ENCODE measurements at places on chromosomes 16 and 17. TPM values are rescaled to one million over a fixed set of nuclear protein-coding genes. Genes with fewer than 3 reads are reported as not detected.

Gene ZG16B
- polyA plus RNA-seq, result 1.7 TPM

Gene TNFRSF13B
- polyA plus RNA-seq, result not detected

Gene GPR142
- 0.61 TPM for polyA plus RNA-seq

Gene OR3A3
- polyA plus RNA-seq, result not detected

Gene BRIP1
- polyA plus RNA-seq, result 0.09 TPM

Gene TMEM114
- not detected for polyA plus RNA-seq

Gene ZNF688
- 24.3 TPM for polyA plus RNA-seq

Gene CTDNEP1
- 67.9 TPM for polyA plus RNA-seq

Gene TNFSF12
- 27.7 TPM for polyA plus RNA-seq

DNA sequence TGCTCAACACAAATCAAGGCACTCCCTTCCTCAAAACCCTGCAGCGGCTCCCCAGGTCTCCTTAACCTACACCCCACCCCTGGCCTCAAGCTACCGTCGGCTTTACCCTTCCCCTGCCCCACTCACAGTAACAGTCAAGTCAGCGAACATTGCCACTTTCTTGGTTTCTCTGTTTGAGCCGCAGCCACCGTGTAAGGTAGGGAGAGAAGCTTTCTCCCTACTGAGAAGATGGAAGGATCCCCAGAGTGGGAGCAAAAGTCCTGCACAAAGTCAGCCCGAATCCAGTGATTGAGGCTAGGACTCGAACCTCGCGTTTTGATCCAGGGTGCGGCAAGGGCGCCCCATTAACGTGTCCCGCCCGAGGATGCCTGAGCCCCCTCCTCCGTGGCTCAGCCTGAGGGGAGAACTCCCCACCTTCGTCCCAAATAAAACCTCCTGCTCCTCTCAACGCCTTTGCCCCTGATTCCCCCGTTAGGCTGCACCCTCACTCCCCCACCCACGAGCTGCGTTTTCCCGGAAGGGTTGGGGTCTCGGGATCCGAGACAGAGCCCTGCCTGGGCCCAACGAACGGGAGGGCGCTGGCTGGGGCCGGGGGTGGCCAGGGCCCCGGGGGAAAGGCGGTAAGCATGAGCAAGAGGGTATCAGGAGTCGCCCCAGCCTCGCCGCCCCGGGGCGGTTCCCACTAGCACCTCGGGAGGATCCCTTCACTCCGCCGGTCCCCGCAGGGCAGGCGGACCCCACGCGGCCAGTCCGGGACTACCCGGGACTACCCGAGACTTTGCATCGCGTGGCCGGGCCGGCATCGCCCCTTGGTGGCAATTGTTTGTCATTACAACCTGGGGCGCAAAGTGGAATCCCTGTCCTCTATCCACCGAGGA lies 9.9 kb upstream of the NAGS start:
- H3K36me3 ChIP-seq, result no peaks in the 10 kb centered on the region
- H3K4me3 ChIP-seq, result peak overlapping the region; percentile 39
- no peaks in the 10 kb centered on the region for H3K4me1 ChIP-seq
- DNase-seq, result peak; percentile 88

GRCh38 chr17:60514053-60514452 lies 12.0 kb downstream of the APPBP2 start:
- H3K4me1 ChIP-seq, result no peaks in the 10 kb centered on the region
- no peak for DNase-seq
- no peak overlapping the region for H3K27ac ChIP-seq

- H3K4me3 ChIP-seq, result no peak overlapping the region
- H3K4me1 ChIP-seq, result no peaks in the 10 kb centered on the region
- H3K36me3 ChIP-seq, result no peaks in the 10 kb centered on the region
- no peak for DNase-seq
- H3K27me3 ChIP-seq, result no peaks in the 10 kb centered on the region
- H3K27ac ChIP-seq, result no peak overlapping the region
Observed at GRCh38 chr17:78694805-78695531, 87.1 kb downstream of the CYTH1 start.

- H3K27me3 ChIP-seq, result no peaks in the 10 kb centered on the region
- H3K27ac ChIP-seq, result no peak overlapping the region
- peaks cover 21% of the 10 kb centered on the region for H3K4me1 ChIP-seq
- no peak overlapping the region for H3K4me3 ChIP-seq
- DNase-seq, result peak; percentile 74
Observed at GRCh38 chr16:88473666-88474534, 20.8 kb downstream of the ZFPM1 start.

DNA sequence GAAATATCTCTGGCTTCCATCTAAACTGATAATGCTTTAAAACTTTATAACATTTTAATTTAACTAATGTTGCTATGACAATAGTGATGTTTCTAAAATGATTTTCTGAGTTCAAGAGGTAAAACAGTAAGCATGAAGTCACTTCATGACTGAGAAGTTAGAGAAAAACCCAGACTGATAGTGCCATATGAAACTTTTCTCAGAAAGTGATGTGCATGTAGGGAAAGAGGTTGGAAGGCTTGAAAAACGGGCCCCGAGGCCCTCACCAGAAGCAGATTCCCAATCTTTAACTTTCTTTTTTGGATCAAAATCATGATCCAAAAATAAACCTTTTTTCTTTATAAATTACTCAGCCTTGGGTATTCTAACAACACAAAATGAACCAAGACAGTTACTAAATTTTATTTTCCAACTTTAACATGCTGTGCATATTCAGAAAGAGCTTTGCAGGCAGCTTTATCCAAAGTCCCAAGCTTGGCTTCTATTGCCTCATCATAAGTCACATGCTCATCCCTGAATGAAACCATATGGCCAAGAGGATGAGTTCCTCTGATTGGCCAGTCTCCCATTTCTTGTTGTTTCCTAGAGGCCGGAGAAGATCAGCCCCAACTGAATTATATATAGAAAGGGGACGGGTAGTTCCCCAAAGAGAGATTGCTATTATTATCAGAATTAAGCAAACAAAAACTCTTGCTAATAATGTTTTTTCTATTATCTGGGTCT lies 357.6 kb upstream of the SALL1 start:
- no peaks in the 10 kb centered on the region for H3K4me1 ChIP-seq
- no peak overlapping the region for H3K4me3 ChIP-seq
- no peaks in the 10 kb centered on the region for H3K27me3 ChIP-seq
- DNase-seq, result no peak
- H3K27ac ChIP-seq, result no peak overlapping the region

- no peaks in the 10 kb centered on the region for H3K36me3 ChIP-seq
- peaks cover 10% of the 10 kb centered on the region for H3K4me1 ChIP-seq
- no peaks in the 10 kb centered on the region for H3K27me3 ChIP-seq
- H3K27ac ChIP-seq, result peak within 1 kb of the TSS; percentile 88
- peak within 1 kb of the TSS; percentile 83 for H3K4me3 ChIP-seq
Observed at GRCh38 chr17:17681187-17681743, at the start of gene RAI1. RAI1 (plus strand) TSS chr17:17681458; CDS start chr17:17792949, 111,491 bp downstream.

DNA sequence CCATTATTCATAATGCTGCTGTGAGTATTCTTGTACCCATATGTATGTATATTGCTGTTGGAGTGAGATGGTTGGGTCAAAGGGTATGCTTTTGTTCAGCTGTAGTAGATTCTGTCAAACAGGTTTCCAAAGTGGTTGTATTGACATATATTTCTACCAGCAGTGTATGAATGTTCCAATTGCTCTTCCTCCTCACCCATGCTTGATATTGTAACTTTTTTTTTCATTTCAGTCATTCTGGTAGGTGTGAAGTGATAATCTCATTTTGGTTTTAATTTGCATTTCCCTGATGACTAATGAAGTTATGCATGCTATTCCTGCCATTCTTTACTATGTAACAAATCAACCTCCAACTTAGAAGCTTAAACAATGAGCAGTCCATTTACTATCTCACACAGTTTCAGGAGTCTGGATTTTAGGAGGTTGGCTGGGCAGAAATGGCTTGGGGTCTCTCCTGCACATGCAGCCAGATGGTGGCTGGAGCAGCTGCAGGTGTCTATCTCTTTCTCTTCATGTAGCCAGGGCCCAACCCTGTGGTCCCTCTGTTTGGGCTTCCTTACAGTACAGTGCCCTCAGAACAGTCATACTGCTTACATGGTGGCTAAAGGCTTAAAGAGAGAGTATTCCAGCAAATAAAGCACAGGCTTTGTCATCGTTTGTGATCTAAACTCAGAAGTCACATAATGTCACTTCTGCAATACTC lies 21.2 kb downstream of the ERAL1 start:
- H3K4me3 ChIP-seq, result no peak overlapping the region
- H3K4me1 ChIP-seq, result no peaks in the 10 kb centered on the region

DNA sequence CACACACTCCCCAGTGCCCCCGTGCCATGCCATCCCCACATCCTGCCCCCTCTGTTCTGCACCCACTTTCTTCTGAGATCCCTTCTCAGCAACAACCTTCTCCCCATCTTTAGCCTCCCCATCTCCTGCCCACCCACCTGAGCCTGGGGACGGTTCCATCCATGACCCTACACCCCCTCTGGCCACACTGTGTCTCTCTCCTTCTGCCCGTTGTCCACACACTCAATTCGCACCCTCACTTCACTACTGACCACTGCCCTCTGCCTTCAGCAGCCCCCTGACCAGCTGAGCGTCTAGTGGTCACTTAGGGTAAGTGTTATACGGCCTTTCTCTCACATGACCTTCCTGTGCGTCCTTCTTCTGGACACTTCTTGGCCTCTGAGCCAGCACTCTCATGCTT lies 6.1 kb downstream of the ARHGAP27 start:
- peaks cover 3% of the 10 kb centered on the region for H3K4me1 ChIP-seq
- no peaks in the 10 kb centered on the region for H3K27me3 ChIP-seq
- H3K27ac ChIP-seq, result no peak overlapping the region
- DNase-seq, result no peak

DNA sequence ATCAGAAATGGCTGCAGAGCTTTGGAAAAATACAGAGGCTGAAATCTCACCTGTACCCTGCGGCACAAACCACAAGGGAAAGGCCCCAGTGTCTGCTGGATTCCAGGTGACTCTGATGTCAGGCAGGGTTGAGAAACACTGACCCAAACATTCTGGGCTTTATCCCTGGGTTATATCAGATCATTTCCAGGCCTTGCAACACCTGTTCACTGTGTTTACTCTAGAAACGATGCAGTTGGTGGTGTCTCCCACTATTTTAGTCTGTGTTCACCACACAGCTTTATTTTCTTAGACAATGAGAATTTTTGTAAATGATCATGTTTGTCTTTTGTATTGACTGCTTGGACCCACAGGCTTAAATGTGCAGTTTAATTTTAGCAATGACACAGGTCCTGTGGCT lies 151.5 kb upstream of the SDK2 start:
- no peak for DNase-seq
- H3K4me3 ChIP-seq, result no peak overlapping the region
- H3K27me3 ChIP-seq, result no peaks in the 10 kb centered on the region
- no peaks in the 10 kb centered on the region for H3K4me1 ChIP-seq
- no peak overlapping the region for H3K27ac ChIP-seq

GRCh38 chr16:26386096-26386495 lies 680.6 kb upstream of the C16orf82 start:
- no peaks in the 10 kb centered on the region for H3K36me3 ChIP-seq
- no peak for DNase-seq
- no peak overlapping the region for H3K27ac ChIP-seq
- no peak overlapping the region for H3K4me3 ChIP-seq

DNA sequence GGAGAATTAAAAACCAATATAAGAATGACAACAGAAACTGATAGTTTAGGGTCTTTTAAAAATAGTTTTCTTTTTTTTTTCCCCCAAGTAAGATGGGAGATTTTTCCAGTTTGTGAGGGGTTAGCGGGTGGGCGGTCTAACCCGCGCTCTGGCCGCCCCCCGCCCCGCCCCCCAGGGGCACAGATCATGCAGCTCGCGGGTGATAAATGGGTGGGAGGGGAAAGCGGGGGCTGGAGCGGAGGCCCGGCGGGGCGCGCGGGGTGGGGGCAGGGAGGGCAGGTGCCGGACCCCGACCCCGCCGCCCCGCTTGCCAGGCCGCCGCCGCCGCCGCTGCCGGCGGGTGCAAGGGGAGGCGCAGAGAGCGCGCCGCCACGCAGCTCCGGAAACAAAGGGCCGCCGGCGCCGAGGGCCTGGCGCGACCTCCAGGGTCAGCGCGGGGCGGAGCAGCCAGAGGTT lies 60.1 kb upstream of the GSE1 start:
- H3K27me3 ChIP-seq, result no peaks in the 10 kb centered on the region
- H3K4me1 ChIP-seq, result no peaks in the 10 kb centered on the region
- peak; percentile 57 for DNase-seq
- H3K36me3 ChIP-seq, result no peaks in the 10 kb centered on the region

DNA sequence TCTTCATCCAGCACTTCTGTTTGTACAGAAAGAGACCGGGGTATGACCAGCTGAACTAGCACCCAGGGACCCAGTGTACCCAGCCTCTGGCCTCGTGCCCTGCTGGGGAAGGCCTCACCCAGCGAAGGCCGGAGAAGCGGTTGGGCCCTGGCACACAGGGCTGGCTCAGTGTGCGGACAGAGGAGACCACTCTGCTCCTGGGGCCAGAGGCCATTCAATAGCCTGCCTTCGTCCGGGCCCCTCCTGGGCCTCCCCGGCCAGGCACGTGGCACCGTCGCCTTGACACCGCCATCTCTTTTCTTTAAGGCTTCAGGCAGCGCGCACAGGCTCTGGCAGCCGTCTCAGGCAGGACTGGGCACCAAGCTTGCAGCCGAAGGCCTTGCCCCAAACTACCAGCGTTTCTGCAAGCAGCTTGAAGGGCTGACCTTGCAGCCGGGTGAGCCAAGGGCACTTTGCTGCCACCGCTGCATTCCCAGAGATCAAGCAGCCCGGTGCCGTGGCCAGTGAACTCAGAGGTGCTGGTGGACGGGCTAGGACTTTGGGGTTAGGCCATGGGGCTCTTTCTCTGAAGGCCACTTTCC lies 8.0 kb downstream of the TAX1BP3 start:
- H3K27me3 ChIP-seq, result no peaks in the 10 kb centered on the region
- DNase-seq, result no peak
- no peaks in the 10 kb centered on the region for H3K4me1 ChIP-seq
- H3K27ac ChIP-seq, result peak overlapping the region; percentile 55
- H3K4me3 ChIP-seq, result no peak overlapping the region
- no peaks in the 10 kb centered on the region for H3K36me3 ChIP-seq

GRCh38 chr17:1744551-1745512 lies 2.2 kb downstream of the SERPINF2 start:
- no peaks in the 10 kb centered on the region for H3K4me1 ChIP-seq
- no peak overlapping the region for H3K4me3 ChIP-seq
- DNase-seq, result peak; percentile 57
- H3K27me3 ChIP-seq, result no peaks in the 10 kb centered on the region
- no peaks in the 10 kb centered on the region for H3K36me3 ChIP-seq
- no peak overlapping the region for H3K27ac ChIP-seq
